Mammary epithelial cell (primary cell): ENCODE measurements at places on chromosomes 1 and 21.
A peak's percentile ranks its signal among the peaks of the same experiment; 100 is the strongest.

- DNase-seq: peak; percentile 27
Observed at GRCh38 chr1:89001510-89001909, 9.1 kb upstream of the KYAT3 start.

DNA sequence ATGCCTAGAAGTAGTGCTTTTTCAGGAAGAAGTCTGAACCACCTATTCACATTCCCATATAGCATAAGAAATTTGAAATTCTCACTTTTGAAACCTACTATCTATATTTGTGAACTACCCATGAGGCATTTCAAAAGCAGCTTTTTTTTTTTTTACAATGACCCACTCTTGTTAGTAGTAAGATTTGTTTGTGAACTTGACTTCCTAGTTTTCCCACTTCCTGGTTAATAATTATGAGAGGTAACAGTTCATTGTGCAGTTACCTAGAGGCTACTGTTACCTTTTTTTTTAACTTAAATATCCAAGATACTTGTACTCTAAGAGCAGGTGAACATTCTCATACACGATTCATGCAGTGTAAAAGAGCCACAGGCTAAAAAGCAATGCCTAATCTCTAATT lies 371.7 kb upstream of the ADGRL2 start:
- DNase-seq: no peak

GRCh38 chr1:243712242-243712641 lies 137.8 kb downstream of the AKT3 start:
- DNase-seq: no peak

- no peak for DNase-seq
Observed at GRCh38 chr21:35504951-35505466, 455.9 kb upstream of the RUNX1 start.

GRCh38 chr1:78667939-78668338 lies 18.3 kb downstream of the IFI44 start:
- no peak for DNase-seq

DNA sequence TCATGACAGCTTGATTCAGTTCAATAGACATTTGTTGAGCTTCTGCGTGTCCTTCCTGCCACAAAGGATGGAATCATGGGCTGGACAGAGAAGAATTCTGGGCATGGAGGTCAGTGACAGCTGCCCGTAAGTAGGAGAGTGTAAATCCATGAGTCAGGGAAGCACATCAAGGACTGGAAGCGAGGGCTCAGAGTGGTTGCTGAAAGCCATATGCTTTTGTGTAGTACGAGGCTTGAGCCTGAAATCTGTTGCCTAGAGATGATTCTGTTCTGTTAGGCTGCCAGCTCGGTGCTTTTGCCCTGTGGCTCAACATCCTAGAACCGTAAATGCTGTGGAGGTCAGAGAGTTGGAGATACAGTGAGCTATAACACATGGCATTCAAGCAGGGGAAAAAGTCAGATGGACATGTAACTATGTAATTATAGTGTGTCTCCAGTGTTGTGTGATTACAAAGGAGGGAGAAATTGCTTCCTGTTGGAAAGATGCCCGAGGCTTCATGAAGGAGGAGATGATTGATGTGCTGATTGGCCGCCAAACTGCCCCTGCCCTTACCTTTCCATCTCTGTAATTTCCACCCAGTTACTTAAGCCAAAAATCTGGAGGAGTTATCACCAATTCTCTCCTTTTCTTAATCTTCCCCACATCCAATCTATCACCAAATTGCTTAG lies 92.8 kb upstream of the CACNA1E start:
- DNase-seq: no peak

GRCh38 chr1:53540604-53541262 lies 81.5 kb downstream of the DMRTB1 start:
- no peak for DNase-seq

- peak; percentile 88 for DNase-seq
Observed at GRCh38 chr1:175221557-175222175, 29.1 kb upstream of the KIAA0040 start.
